ENCODE measurements at places on chromosomes 5 and 9.

DNA sequence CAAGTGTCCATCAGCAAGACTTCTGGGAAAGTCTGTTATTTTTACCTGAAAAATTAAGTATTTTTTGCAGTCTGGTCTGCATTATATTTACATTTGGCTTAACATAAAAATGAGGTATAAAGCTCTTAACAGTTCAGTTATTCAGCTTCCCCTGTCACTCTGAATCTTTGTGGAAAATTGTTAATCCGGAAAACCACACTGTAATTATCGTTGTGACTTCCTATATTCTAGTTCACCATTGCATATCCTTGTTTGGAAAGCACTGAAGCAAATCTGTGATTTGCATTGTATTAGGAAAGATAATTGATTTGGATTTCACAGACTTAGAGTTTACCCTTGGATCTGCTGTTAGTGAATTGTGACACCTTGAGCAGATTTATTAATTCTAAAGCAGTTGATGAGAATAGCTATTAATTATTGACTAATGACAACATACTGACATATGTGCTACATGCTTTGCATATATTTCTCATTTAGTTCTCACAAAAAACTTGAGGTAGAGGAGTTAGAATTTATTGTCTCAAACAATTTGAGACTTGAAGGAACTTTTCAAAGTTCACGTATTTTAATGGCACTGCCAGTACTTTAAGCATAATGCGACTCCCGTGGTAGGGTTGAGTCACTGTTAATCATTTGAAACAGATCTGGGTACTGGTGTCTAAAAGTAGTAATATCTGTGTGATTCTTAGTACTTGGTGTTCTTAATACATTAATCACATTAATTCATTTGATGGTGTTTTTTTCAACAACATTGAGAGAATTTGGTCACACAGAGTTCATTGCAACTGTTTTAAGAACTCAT is 71.8 kb upstream of the LRRC70 start:
- no peak for DNase-seq

GRCh38 chr9:27514551-27514950 is 9.5 kb upstream of the IFNK start:
- DNase-seq, result no peak

GRCh38 chr9:134867917-134868750 is 12.5 kb upstream of the FCN2 start:
- no peak for DNase-seq

DNA sequence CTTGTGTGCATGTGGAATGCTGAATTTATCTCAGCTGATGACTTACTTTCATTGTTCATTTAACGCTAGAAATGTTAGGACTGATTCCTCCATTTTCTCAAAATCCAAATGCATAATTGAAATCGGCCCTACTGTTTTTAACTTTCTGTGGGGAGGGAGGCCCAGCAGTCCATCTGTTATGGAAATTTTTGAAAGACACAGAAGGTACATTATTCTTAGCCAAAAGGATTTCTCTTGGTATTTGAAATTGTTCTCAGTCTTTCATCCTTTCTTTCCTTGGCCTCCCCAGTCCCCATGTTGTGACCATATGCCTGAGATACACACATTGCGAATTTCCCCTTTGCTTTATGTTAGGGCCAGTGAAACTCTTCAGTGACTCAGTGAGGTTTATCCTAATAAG is 549.9 kb downstream of the IRX1 start:
- DNase-seq, result no peak

- no peak for DNase-seq
These were observed 3.9 kb downstream of the NIPAL4 start for GRCh38 chr5:157463621-157464518.

- no peak for DNase-seq
These were observed 130.1 kb downstream of the MRPL36 start for GRCh38 chr5:1669276-1670155.

- no peak for DNase-seq
These were observed 379.9 kb upstream of the ACO1 start for GRCh38 chr9:32004431-32005076.

DNA sequence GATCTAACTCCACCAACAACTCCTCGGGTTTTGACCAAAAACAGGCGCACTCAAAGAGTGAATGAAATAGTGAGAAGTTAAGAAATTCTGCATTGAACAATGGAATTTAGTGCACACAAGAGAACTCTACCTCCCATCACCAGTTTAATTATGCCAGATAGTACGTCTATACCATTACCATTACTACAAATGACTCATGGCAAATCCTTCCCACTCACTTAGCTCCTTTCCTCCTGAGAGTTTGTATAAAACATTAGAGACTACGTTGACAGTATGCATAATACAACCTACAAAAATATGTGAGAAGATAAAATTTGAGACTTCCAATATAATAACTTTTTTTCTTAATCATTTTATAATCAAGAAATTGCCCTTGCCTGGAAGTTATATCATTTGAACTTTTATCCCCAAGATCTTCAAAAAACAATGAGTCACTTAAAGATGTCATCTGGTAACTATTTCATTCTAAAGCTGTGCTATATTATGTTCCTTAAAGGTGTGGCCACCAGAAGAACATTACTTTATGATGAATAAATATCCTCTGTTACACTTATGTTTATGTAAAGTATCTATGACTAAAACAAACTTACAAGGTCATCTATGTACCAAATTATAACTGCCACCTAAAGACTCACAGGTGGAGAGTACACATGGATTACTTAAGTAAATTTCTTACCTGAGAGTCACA is 297.9 kb upstream of the PTGER4 start:
- no peak for DNase-seq

- no peak for DNase-seq
These were observed 28.3 kb upstream of the NEURL1B start for GRCh38 chr5:172612771-172613170.

GRCh38 chr5:94389515-94389899 is 228.9 kb downstream of the KIAA0825 start:
- no peak for DNase-seq

- no peak for DNase-seq
These were observed 238.9 kb downstream of the NR3C1 start for GRCh38 chr5:143164557-143164956.

DNA sequence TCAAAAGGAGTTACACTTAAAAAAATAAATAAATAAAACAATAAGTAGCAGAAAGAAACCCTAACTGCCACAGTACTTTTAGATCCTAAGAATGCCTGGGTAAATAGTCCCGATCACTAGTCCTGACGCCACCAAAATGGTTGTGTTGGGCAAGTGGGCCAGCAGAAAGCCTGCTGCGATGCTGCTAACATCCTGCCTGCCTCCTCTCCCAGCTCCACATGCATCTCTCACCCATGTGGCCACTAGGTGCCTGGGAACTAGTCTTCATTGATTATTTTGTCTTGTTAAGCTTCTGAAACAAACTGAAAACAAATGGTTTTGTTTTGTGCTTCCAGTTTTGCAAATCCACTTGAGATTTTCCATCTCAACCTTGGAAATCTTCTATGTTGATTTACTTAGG is 54.4 kb upstream of the TRAF1 start:
- DNase-seq, result no peak

GRCh38 chr5:6142353-6142752 is 236.0 kb downstream of the MED10 start:
- no peak for DNase-seq

- DNase-seq, result no peak
These were observed 8.5 kb upstream of the PCDHB15 start for GRCh38 chr5:141236516-141237313.

- DNase-seq, result no peak
These were observed 40.1 kb downstream of the SLC1A1 start for GRCh38 chr9:4530375-4530774.

GRCh38 chr9:107373809-107374208 is 90.7 kb downstream of the RAD23B start:
- DNase-seq, result no peak

DNA sequence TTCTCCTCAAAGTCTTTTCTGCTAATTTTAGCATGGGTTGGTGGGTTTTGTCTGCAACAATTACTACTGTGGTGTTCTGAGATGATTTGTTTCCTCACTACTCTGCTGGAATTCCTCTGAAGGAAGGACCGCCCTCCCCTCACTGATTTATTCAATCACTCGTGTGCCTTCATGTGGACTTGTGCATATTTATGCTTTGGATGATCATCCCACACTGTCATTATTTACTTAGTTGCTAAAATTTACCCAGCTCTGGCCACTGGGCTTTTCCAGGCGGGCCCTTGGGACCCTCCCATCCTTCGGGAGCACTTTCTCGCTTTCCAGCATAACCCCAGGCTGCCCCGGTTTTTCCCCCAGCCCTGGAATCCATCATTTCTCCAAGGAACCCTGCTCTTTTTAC is 41.7 kb upstream of the NKD2 start:
- no peak for DNase-seq

- no peak for DNase-seq
These were observed 51.3 kb downstream of the SLC22A5 start for GRCh38 chr5:132420706-132421272.

DNA sequence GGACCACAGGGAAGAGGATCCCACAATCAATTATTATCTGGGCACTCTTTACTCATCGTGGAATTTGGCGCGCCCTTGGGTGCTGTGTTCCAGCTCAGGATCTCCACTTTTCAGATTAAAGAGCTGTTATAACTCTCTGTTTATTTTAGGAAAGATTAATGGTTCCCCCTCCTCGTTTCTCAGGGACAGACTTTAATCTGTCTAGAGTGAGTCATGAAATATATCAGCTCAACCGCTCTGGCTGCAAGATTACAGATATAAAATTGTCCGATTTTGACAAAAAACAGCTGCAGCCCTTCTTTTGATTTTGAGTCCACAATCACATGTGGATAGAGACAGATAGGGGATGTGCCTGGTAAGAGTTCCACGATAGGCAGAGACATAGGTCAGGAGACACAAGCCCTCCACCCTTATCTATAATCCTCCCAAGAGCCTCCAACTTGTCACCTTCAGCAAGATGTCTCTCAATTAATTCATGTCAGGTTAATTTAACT is 77.6 kb upstream of the ANKRD55 start:
- no peak for DNase-seq

DNA sequence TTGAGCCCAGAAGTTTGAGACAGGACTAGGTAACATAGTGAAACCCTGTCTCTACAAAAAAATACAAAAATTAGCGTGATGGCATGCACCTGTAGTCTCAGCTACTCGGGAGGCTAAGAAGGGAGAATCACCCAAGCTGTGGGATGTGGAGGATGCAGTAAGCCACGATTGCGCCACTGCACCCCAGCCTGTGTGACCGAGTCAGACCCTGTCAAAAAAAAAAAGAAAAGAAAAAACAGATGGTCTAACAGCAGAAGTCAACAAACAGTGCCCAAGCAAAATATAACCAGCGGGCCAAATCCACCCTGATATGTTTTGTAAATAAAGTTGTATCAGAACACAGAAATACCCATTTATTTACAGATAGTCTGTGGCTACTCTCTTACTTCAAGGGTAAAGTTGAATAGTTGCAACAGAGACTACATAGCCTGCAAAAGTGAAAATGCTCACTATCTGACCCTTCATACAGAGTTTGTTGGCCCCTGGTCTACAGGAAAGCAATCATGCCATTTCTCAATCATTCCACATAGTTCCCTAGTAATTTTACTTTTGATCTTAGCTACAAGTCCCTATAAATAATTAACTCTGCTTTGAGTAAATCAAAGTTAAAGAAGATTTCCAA is 383.7 kb downstream of the TLE1 start:
- DNase-seq, result no peak

GRCh38 chr9:35656831-35657545 is 831 bp downstream of the RMRP start:
- no peak for DNase-seq

GRCh38 chr5:93017849-93018248 is 563.2 kb downstream of the NR2F1-AS1 start:
- DNase-seq, result no peak

DNA sequence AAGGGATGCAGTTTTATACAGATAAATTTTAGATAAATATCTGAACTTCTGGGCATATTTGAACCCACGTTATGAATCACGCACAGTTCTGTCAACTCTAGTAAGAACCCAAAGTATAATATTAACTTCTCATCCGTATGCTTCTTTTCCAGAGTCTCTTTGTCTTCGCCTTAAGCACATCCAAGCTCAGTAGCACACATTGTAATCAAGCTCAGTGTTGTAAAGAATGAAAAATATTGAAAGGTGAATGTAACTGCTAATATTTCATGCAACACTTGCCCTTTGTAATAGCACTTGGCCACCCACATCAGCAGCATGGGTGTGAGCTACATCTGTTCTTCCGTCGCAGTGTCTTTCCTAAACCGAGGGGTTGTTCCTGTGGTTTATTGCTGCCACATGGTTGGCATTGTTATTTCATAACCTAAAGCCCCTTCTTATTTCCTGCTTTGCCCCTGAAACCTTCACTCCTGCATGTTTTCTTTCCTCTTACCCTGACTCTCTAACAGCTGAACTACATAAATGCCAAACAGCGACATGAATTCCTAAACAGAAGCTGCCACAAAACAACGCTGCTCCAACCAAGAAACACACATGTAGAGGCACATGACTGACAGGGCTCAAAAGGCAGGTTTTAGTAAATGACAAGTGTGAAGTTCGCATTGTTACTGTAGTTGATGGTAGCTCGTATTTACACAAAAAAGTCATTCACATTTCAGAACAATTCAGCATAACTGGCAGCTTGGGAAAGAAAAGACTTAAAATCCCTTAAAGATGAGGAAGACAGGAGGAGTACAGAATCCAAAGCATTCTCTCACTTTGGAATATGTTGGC is 190.1 kb upstream of the MEF2C start:
- no peak for DNase-seq

DNA sequence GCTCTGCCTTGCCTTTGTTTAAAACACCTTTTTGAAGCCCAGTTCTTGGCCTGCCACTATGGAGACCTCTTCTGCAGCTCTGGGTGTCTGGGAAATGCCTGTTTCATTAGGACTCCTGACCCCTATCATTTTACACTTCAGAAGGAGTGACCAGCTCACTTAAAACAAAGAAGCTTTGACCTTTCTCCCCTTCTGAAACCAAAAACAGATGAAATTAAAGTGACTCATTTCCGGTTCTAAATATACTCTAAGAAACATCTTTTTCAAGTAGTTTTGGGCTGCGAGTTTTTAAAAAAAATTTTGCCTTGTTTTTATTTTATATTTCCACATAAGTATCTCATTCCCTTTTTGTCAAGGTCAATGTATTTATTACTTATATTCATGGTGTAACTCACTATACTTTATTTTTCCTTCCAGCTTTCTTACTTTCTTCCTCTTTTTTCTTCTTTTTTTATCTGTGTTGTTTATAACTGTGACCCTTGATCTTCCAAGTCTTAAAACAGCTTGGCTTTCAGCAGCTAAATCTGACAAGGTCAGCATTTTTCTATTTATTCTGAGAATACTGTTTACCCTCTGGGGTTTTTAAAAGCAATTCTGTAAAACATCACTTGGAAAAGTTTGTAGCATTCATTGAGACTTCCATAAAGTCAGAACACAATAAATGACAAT is 672.9 kb downstream of the NR2F1-AS1 start:
- DNase-seq, result no peak

- DNase-seq, result no peak
These were observed 44.0 kb upstream of the GLRX start for GRCh38 chr5:95866435-95867040.

Data from stimulated activated naive CD8-positive, alpha-beta T cell treated with anti-CD3 and anti-CD28 coated beads, Interleukin-15, Interleukin-2, amounts not matched to agents 100 U/mL and 50 U/mL, for 24 hours (primary cell).